ENCODE measurements at places on chromosomes 12 and 14.

GRCh38 chr14:68678471-68678870 is 114.4 kb downstream of the ZFP36L1 start:
- DNase-seq = no peak

GRCh38 chr14:39491134-39491571 is 58.9 kb upstream of the FBXO33 start:
- DNase-seq = no peak

- no peak for DNase-seq
These were observed 285.7 kb downstream of the RMST start for GRCh38 chr12:97748298-97748697.

DNA sequence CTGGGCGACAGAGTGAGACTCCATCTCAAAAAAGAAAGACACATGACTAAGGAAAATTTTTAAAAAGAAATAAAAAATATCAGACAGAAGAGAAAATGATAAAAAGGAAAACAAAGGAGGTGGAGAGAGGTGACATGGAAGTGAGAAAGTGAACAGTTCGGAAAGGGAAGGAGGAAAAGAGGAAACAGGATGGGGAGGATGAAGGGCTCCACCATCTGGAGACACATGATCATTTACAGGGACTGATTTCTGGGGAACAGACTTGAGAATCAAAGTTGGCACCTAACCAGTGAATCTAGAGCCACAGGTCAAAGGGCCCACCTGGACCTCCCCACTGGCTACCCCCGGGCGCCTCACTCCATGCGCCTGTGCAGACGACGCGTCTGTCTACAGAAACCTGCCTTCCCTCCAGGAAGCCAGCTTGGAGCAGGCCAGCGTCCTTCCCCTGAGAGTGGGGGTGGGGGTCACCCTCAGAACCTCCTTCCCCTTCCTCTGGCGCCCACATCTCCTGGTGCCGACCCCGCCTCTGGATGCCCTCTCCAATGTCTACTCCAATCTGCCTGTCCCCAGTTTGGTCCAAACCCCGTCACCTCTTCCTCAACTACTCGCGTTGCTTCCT is 60.5 kb downstream of the AMN start:
- no peak for DNase-seq

- no peak for DNase-seq
These were observed 9.8 kb upstream of the MCRS1 start for GRCh38 chr12:49577589-49578315.
